Esophagus mucosa (tissue), 1 donor: ENCODE measurements at places on chromosomes 6 and 20. TPM values are rescaled to one million over a fixed set of nuclear protein-coding genes. Genes with fewer than 3 reads are reported as not detected.

TCF15 gene
- total RNA-seq: not detected

ECT2L gene
- total RNA-seq: not detected

RSPO3 gene
- 1.4 TPM for total RNA-seq

RGS17 gene
- 1.6 TPM for total RNA-seq

LGSN gene
- total RNA-seq: not detected

SLC17A3 gene
- total RNA-seq: not detected

ARFGEF3 gene
- 1.2 TPM for total RNA-seq

KLHDC3 gene
- total RNA-seq: 32.6 TPM

DEFB116 gene
- total RNA-seq: not detected

SLC4A11 gene
- 20.0 TPM for total RNA-seq

TRIM10 gene
- not detected for total RNA-seq

TRMT6 gene
- total RNA-seq: 12.6 TPM

VNN1 gene
- total RNA-seq: 0.12 TPM

KCNQ2 gene
- total RNA-seq: not detected

ABHD16B gene
- not detected for total RNA-seq

MYB gene
- total RNA-seq: 1.3 TPM

PPP1R16B gene
- 2.3 TPM for total RNA-seq

CCN6 gene
- not detected for total RNA-seq

RFX6 gene
- not detected for total RNA-seq

PHF10 gene
- total RNA-seq: 25.4 TPM

TUBB2B gene
- total RNA-seq: 3.0 TPM

PRL gene
- not detected for total RNA-seq

SLC16A10 gene
- 0.24 TPM for total RNA-seq

ARMC2 gene
- total RNA-seq: 2.0 TPM

PXDC1 gene
- 7.2 TPM for total RNA-seq

COL11A2 gene
- total RNA-seq: 0.32 TPM
